Stimulated activated CD8-positive, alpha-beta memory T cell treated with anti-CD3 and anti-CD28 coated beads, Interleukin-4, amount 100 ng/mL, for 1 hour (primary cell): ENCODE measurements at places on chromosomes 1 and 21.

- no peak for DNase-seq
These were observed 32.6 kb downstream of the TNFRSF8 start for GRCh38 chr1:12095452-12096263.

GRCh38 chr1:202958544-202959275, 598 bp upstream of the ADIPOR1 start:
- DNase-seq: no peak

DNA sequence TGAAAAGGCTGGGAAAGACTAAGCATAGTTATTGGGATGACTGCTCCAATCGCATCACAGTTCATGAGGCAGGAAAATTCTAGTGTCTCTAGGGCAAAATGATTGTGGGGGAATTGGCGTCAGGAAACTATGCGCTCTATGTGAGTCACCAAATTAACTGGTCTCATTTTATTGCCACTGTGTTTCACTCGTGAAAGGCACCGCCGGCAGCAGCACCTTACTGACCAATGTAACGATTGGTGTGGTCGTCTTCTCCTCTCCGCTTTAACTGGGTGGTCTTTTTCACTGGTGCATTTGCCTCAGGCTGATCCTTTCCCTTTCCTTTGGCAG, 83.5 kb downstream of the SPAG17 start:
- DNase-seq: no peak

- DNase-seq: peak; percentile 47
These were observed 130.3 kb upstream of the DPYD start for GRCh38 chr1:98051065-98051675.

DNA sequence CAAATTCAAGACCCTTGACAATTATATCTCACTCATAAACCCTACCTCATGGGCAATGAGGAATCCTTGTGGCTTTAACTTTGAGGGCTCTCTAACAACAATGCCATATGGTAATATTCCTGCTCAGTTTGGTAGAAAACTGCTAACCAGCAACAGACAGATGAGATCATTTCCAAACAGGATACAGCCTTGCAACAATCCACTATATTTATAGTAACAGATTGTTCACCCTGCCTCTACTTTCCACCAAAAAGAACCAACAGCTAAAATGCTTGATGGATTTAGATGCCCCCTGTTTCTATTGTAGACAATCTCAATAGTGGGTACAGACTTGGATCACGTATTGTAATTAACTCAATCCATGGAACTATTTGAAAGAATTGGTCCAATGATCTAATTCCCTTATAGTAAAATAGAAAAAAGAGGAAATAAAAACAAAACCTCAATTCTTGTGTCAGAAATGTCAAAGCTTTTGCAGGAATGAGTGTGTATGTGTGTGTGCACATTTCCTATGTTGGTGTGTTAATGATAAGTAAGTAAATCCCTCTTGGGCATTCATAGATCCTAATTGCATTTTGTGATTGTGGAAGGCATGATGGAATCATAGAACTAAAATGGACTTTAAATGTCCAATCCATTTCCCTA, 100.0 kb upstream of the EDEM3 start:
- DNase-seq: no peak

- DNase-seq: no peak
These were observed 13.8 kb downstream of the PSEN2 start for GRCh38 chr1:226884116-226884625.

DNA sequence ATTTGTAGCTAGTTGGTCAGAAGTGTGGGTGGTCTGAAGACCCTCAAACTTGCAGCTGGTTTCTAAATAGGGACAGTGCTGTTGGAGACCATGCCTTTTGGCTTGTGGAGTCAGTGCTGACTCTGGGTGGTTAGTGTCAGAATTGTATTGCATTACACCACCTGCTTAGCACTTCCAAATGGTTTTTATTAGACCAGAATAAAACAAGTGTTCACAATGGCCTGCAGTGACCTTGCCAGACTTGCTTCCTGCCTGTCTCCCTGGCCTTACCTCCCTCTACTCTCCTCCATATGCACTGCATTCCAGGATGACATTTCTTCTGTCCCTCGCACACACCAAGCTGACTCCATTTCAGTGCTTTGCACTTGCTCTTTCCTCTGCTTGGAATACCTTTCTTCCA, 72.7 kb upstream of the CNIH3 start:
- no peak for DNase-seq

DNA sequence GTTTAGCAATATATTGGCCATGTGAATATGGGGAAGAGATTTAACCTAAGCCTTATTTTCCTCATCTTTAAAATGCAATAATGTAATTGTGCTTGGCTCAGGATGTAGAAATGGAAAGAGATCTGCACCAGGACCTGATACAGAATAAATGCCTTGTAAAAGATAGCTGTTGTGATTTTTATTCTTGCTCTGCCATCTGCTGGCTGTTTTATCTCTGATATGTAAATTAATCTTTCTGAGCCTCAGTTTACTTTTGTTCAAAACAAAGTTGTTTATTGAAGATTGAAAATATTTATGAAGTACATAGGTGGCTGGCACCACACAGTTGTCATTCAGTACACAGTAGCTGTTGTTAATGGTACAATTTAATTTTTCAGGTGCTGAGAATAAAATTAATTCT, 21.9 kb downstream of the ZYG11B start:
- DNase-seq: no peak

DNA sequence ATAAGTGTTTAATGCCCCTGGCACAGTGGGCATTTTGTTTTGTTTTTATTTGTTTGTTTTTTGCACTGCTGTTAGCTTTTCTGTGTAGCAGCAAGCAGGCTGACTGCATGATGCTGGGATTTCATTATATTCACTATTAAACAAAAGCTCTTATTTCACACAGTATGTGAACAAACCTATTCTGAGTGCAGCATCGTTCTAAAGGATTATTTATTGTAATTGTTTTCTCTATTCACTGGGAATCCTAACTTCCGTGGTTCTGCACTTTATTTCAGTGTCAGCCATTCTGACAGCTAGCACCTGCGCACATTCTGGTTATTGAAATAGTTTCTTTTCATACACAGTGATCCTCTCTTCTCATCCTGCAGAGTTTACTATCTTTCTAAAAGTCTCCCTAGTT, 595.0 kb downstream of the NEGR1 start:
- DNase-seq: no peak

DNA sequence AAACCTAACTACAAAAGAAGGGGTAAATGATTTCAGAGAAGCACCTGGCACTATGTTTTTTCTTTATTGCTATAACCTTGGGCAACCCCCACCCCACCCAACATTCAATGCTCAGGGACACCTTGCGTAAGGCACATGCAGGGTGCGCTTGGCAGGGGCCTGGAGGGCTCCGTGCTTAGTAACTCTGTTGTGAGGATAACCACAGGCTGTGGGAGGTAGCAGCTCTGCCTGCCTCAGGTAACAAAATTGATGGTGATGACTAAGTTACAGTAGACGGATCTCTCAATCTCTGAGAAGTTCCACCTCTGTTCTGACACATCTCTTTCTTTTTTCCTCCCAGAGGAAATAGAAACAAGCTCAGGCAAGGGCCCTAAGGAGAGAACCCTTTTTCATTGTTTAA, 8.7 kb upstream of the CCN1 start:
- DNase-seq: no peak

DNA sequence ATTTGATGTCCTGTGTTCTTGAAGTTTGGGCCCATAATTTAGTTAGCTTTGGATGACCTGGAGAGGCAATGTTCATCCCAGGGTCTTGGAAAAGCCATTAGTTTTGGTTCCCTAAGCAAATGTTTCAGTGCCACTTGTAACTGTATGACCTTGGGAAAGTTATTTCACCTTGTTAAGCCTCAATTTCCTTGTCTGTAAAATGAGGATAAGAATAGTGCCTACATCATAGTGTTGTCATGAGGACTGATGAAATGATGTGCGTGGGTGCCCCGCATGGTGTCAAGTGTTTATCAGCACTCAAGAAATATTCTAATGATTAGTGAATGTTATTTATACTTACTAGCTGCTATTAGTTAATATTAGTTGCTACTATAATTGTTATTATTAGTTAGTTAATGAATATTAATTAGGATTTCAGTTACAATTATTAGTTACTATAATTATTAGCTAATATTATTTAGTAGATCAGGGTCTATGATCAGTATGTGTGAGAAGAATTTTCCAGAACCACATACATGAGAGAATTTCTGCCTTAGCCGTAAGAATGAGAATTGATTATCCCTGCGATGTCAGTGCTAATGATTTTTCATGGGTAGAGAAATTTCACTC, 1.9 kb downstream of the SH3BGR start:
- no peak for DNase-seq

DNA sequence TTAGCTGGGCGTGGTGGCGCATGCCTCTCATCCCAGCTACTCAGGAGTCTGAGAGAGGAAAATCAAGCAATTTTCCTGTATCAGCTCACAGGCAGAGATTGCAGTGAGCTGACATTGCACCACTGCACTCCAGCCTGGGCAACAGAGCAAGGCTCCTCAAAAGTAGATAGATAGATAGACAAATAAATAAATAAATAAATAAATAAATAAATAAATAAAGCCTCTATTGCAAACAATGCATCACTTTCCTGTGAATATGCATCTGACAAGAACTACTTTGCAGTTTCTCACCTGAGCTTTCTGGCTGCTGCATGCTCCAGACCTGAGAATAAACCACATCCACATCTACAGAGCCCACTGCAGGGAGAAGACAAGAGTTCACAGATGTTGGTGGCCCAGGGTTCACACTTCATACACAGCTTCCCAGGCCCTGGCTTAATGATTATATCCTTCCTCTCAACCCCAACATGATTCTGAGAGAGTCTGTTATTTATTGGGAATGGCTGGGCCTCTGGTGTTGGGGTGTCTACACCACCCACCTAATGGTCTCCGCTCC, 28.6 kb downstream of the FCRL2 start:
- DNase-seq: no peak

DNA sequence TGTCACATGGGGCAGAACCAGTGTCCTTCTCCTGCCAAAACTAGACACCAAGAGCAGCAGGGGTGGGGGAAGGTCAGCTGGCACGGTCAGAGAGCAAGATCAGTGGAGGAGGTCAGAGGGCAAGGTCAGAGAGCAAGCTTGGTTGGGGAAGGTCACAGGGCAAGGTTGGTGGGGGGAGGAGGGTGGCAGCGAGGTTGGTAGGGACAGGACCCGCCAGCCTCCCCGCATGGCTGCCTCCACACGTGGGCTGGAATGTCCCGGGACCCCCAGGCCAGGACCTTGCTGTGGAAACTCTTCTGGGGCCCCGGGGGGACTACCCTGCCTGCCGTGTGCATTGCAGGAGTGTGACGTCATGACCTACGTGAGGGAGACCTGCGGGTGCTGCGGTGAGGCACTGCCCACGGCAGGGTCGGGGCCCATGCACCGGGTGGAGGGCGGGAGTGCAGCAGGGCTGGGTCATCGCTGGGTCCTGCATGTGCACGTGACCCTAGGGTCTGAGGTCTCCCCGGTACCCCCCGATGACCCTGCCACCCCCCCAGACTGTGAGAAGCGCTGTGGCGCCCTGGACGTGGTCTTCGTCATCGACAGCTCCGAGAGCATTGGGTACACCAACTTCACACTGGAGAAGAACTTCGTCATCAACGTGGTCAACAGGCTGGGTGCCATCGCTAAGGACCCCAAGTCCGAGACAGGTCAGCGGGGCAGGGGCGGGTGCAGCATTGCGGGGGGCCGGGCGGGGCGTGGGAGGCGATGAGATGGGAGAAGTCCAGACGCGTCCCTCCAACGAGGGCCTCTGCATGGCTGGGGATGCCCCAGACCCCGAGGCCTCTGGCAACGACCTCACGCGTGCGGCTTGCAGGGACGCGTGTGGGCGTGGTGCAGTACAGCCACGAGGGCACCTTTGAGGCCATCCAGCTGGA, 27.3 kb downstream of the COL6A2 start:
- DNase-seq: no peak

DNA sequence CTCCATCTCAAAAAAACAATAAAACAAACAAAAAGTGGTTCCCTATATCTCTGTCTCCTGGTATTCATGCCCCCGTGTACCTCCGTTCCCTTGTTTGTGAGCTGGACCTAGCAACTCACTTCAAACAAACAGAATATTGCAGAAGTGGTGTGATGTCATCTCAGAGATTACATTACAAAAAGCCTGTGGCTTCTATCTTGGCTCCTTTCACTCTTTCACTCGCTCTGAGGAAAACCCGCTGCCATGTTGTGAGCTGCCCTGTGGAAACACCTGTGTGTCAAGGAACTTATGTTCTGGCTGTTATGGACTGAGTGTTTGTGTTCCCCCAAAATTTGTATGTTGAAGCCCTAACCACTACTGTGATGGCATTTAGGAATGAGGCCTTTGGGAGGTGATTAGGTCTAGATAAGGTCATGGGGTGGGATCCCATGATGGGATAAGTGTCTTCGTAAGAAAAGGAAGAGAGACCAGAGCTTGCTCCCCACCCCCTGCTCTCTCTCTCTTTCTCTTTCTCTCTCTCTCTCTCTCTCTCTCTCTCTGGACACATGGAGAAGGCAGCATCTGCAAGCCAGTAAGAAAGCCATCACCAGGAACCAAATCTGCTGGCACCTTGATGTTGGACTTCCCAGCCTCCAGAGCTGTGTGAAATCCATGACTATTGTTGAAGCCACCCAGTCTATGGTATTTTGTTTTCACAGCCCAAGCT, 7.4 kb upstream of the HYI start:
- no peak for DNase-seq

DNA sequence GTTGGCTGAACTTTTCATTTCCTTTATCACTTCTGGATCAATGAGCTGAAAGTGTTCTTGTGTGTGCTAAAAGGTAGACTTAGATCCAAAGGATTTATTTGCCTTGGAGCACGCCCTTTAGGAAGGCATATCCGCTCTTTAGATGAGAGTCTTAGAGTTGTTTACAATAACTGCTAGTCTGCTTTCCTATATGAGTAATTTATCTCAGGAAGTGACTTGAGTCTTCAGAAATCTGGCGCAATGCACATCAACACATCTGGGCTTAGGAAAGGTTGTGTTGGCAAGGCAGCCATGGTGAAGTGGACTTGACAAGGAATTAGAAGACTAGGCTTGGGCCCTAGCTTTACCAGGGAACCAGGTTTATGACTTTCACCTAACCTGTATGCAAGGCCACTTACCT, 204.1 kb upstream of the PTGFR start:
- DNase-seq: no peak

DNA sequence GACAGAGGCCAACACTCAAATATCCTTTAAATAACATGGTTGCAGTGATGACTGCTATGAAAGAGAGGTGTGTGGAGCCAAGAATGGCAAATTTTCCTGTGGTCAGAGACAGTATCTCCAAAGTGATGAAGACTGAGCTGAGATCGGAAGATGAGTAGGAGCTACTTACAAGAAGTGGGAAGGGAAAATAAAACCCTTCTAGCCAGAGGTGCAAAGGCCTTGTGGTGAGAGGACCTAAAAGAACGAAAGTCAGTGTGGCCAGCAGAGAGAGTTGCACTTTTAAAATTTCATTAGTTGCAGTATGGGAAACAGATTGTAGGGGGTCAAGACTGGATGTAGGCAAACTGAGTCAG, 17.8 kb downstream of the SLAMF7 start:
- no peak for DNase-seq

DNA sequence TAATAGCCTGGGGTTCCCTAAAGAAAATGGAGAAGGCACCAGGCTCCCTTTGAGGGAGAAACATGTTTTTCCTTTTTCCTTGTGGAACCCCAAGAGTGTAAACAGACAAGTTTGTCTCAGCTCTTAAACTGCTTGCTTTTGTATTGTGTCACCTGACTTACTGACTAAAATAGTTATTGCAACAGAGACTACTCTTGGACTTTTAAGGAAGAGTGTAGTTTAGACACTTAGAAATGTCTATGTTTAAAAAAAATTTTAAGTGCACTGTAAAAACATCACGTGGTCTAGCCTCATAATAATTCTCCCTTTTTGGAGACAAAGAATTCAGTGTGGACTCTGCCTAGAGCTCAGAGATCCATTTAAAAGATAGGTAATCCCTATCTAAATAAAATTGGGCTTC, 141.1 kb downstream of the TRIM33 start:
- DNase-seq: no peak
